ENCODE measurements at places on chromosomes 2 and 18.

- no peak for DNase-seq
These were observed 34.5 kb downstream of the ADCYAP1 start for GRCh38 chr18:939166-939565.

- DNase-seq: no peak
These were observed 521.0 kb downstream of the PLCL1 start for GRCh38 chr2:198325359-198325758.

- no peak for DNase-seq
These were observed 89.0 kb upstream of the HK2 start for GRCh38 chr2:74744731-74745515.

- DNase-seq: no peak
These were observed 156.0 kb downstream of the GBX2 start for GRCh38 chr2:236012155-236012554.

GRCh38 chr2:233360771-233361176 is 6.5 kb downstream of the DGKD start:
- DNase-seq: no peak

DNA sequence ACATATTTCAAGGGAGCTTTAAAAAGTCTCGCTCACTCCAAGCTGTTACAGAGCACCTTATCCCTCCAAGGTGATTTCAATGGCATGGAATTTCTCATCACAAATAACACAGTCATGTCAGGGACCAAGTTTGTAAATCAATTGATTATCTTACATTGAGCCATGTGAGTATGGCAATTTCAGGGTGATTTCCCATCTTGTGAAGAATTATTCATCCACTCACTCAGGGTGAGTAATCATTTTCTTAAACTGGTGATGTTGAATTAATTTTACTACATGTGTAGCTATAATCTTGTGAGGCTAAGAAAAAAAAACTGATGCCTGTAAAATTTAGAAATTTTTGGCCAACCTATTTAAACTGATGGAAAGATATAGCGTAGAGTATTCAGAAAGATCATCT is 3.3 kb upstream of the ABCA12 start:
- no peak for DNase-seq

DNA sequence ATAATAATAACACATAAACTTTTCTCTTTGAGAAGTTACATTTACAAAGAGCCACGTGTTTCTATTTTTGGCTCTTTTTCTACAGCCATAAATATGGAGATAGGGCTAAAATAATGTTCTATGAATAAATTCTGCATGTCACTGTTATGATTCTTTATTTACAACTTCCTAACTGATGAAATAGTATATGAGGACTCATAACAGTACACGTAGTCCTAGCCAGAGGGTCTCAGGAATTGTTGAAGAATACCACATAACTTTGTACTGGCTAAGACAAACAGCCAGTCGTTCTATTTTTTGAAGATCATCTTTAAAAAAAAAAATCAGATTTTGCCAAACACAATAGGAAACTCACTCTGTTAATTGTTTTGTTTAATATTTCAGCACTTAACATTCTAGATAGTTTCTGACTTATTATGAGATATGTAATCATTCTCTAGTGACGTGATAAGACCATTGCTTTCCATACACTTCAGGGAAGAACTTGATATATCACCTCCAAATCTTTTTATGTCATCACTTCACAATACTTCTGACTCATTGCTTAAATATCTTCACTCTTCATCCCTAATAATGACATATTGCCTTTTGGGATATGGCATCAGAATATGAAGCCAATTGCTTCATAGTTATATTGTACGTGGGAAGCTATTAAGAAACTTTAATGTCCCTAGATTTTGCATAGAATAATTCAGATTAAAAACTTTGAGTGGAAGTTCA is 256.1 kb downstream of the XIRP2 start:
- no peak for DNase-seq

DNA sequence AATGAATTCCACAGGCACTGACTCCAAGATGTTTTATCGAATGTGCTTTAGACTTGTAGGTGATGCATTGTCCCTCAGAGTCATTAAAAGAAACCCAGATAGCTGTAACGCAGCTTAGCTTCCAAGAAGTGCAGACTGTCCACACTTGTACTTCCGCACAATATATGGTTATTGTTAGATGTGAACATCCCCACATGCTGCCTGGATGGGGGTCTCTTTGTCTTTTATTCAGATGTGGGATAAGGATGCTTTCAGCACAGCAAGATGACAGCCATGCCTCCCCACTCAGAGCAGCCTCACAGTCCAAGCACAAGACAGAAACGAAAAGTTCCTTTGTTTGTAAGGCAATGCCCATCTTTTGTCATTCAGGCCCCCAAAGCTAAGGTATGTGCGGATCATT is 416.6 kb downstream of the HRH4 start:
- no peak for DNase-seq

GRCh38 chr2:11203480-11203879 is 48.2 kb downstream of the SLC66A3 start:
- DNase-seq: no peak

DNA sequence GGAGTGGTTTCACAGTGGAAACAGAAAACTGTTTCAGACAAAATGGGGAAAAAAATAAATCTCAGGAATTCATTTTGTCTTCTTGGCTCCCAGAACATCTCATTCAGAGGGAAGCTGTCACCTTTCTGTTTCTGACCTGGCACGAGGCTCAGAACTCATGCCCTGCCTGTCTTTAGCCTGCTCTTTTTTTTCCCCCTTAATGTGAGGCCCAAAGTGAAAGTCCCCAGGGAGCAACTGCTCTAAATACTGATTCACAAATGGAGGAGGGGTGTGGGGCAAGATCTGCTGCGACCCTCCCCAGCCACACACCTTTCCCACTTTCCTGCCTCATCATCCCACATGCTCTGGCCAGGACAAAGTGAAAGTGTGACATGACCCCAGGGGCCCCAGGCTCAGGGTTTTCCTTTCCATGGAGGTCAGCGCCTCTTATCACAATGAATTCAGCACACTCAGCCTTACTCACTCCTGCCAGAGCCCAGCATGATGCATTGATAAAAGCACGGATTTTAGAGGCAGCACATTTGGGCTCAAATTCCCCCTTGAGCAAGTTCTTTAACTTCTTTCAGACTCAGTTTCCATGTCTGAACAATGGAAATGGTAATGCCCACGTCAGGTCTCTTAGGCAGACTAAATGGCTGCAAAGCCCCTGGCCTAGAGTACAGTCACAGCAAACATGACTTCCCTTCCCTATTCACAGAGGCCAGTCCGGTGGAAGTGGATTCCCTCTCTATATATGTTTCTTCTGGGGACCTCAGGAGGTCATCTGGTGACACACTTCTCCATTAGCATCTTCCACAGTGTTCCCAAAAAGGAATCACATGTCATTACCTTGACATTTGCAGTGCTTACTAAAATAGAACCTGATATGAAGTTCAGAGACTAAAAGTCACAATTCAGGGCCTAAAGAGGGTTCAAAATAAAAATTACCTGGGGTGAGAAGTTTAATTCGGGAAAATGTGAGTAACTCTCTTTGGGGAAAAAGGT is 55.3 kb upstream of the TMEM163 start:
- DNase-seq: no peak

DNA sequence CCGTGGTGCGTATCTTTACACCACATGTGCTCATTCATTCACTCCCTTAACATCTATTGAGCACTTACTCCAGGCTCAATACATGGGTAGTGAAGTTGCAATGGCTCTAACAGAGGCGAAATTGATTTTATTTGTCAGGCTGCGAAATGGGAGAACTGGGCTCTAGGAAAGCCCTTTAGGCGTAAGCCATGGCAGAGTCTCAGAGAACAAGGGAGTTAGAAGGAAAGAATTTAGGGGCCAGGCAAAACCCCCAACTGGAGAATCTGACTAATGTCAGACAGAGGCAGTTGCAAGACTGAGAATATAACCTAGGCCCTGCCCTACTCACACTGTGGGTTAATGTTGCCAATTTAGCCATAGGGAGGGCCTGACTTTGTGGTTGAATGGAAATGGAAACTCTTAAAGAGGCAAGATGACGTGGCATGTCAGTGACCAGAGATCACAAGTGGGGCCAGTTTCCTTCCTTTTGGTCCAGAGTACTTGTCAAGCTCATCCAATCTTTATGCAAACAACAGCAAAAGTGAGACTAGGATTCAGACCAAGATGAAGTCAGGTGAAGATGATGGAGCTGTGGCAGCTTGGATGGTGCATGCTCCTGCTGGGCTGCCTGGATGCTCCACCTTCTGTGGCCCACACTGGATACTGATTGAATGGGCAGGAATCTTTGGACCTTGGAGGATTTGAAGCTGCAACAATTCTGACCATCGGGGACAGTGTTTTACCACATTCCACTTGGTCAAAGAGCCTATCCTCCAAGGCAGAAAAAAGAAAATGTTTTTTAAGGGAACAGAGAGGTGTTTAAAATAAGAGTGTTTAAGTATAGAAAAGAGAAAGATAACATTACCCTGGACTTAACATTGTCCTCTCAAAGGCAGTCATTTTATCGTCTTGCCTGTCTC is 92.2 kb downstream of the CAPN13 start:
- DNase-seq: no peak

GRCh38 chr2:69366-70344 is 23.4 kb upstream of the FAM110C start:
- DNase-seq: no peak

DNA sequence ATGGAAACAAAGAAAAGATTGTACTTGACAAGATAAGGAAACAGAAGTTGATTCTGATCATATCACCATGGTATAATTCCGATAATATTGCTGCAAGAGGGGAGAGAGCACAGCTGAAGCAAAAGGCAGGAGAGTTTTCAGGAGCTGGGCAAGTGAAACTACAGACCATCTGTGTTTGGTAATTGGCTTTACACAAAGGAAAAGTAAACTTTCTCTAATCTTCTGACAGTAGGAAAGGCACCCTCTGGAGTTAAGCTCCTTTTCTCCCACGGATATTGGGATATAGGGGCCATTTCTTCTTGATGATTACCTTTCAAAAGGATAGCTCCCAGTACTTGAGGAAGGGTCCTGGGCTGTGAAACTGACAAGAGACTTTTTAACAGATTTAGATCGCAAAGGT is 29.9 kb upstream of the REG3A start:
- DNase-seq: no peak

GRCh38 chr18:50719471-50720324 is 100.1 kb downstream of the MRO start:
- DNase-seq: no peak
